Type B pancreatic cell (in vitro differentiated cells): ENCODE measurements at places on chromosomes 5 and 9. TPM values are rescaled to one million over a fixed set of nuclear protein-coding genes. Genes with fewer than 3 reads are reported as not detected.
A peak's percentile ranks its signal among the peaks of the same experiment; 100 is the strongest.

Gene CDKN2B
- 18.4 and 64.0 TPM in 2 replicates for total RNA-seq

Gene IRX2
- 31.4 and 42.2 TPM in 2 replicates for total RNA-seq

GRCh38 chr9:99103054-99103895 is 1.6 kb upstream of the TGFBR1 start:
- peak overlapping the region; percentile 94 for H3K4me3 ChIP-seq
- no peaks in the 10 kb centered on the region for H3K27me3 ChIP-seq
- no peak for DNase-seq
- no peaks in the 10 kb centered on the region for H3K36me3 ChIP-seq
- peak overlapping the region; percentile 90 for H3K27ac ChIP-seq

GRCh38 chr5:54573812-54574489 is 56.4 kb downstream of the SNX18 start:
- no peaks in the 10 kb centered on the region for H3K36me3 ChIP-seq
- H3K4me1 ChIP-seq = no peaks in the 10 kb centered on the region
- H3K27ac ChIP-seq = no peak overlapping the region
- H3K4me3 ChIP-seq = no peak overlapping the region

DNA sequence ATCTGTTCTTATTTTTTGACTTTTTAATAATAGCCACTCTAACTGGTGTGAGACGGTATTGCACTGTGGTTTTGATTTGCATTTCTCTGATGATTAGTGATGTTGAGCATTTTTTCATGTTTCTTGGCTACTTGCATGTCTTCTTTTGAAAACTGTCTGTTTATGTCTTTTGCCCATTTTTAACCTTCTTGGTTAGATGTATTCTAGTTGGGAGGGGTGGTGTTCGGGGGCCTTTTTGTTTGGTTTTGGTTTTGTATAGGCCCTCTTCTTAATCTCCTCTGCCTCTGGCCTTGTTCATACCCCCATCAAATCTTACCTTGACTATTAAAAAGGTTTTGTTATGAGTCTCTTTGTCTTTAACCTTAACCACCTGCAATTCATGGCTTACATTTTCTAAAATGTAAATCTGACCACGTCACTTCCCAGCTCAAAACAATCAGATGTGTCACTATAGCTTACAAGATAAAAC is 107.8 kb upstream of the NR4A3 start:
- no peak overlapping the region for H3K27ac ChIP-seq
- H3K27me3 ChIP-seq = no peaks in the 10 kb centered on the region
- DNase-seq = no peak
- no peak overlapping the region for H3K4me3 ChIP-seq

- H3K4me1 ChIP-seq = peaks cover 11% of the 10 kb centered on the region
- H3K27me3 ChIP-seq = no peaks in the 10 kb centered on the region
- no peak for DNase-seq
- H3K4me3 ChIP-seq = no peak overlapping the region
- H3K27ac ChIP-seq = no peak overlapping the region
- H3K36me3 ChIP-seq = no peaks in the 10 kb centered on the region
These were observed 344.0 kb downstream of the PTPRD start for GRCh38 chr9:10268531-10269485.

DNA sequence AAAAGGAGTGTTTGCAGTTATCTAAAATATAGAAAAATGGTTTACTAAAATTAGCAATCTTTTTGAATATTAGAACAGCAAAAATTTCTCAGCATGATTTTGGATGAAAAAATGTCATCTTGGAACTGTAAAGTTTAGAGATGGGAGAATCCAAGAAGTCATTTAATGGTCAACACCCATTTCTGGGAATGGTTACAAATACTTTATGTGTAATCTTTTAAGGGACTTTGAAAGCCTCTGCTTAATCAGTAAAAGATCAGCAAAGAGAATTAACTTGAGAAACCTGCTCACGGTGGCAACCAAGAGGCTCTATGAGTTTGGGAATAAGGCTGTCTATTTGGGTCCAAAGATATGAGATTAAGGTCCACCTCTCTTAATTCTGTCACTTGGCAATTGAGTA is 13.0 kb downstream of the C1QTNF3 start:
- H3K36me3 ChIP-seq = peaks cover 8% of the 10 kb centered on the region
- no peak overlapping the region for H3K4me3 ChIP-seq
- DNase-seq = no peak
- H3K4me1 ChIP-seq = no peaks in the 10 kb centered on the region
- H3K27me3 ChIP-seq = no peaks in the 10 kb centered on the region
- H3K27ac ChIP-seq = no peak overlapping the region

DNA sequence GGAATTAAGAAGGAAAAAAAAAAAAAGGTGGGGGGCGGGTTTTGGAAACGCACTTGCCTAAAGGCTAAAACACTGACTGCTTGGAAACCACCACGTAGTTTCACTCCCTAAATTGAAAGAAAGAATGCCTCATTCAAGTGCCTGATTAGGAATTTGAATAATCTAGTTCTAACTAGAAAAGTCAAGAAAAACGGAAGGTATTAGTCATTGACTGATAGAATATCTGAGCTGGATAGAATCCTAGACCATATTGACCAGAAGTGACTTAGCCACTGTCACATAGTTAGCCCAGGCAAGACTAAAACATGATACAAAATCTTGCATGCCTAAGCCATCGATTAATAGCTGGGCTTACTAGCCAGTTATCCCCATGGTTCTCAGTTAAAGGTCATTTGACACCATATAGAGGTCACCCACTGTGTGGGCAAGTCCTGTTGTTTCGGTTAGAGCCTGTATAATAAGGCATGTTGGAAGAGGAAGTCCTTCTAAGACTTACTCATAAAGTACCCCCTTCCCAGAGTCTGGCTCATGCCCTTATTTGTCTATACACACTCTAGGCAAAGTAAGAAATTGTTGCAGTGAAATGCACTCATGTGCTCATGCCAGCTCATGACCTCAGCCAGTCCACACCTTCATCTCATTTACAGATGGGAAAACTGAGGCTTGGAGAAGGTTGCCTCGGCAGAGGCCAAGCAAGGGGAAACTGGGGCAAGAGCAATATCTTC is 40.2 kb downstream of the SH3RF2 start:
- no peaks in the 10 kb centered on the region for H3K36me3 ChIP-seq
- H3K4me1 ChIP-seq = peaks cover 48% of the 10 kb centered on the region
- H3K27ac ChIP-seq = no peak overlapping the region

Gene SLC6A3
- total RNA-seq = 0.19 TPM in 2 replicates
